ENCODE measurements at places on chromosomes 2 and 18.

GRCh38 chr2:171687287-171688128, at the start of gene DYNC1I2:
TSS of gene DYNC1I2 (plus strand) at chr2:171687469. CDS start at chr2:171690156, 2,687 bp downstream.
- DNase-seq, result peak; percentile 93

- peak; percentile 75 for DNase-seq
Observed at GRCh38 chr2:174332217-174332963, 2.4 kb upstream of the SP9 start.

GRCh38 chr2:196247976-196248280, 76.5 kb upstream of the STK17B start:
- no peak for DNase-seq

- no peak for DNase-seq
Observed at GRCh38 chr2:221973502-221973901, 325.3 kb downstream of the PAX3 start.

DNA sequence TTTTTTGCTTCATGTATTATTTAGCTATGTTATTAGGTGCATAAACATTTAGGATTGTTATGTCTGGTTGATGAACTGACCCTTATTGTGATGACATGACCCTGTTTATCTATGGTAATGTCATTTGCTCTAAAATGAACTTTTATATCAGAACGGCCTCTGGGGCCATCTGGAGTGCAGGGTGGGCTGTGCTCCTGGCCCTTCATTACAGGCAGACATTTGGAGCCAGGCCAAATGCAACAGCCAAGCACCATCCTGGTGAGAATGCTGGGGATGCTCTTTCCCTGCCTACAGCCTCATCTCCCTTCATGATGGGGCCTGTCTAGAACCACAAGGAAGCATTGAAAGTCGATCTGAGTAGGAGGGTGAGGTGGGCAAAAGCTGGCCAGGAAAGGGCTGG, 38.0 kb downstream of the HJURP start:
- DNase-seq, result peak; percentile 46

DNA sequence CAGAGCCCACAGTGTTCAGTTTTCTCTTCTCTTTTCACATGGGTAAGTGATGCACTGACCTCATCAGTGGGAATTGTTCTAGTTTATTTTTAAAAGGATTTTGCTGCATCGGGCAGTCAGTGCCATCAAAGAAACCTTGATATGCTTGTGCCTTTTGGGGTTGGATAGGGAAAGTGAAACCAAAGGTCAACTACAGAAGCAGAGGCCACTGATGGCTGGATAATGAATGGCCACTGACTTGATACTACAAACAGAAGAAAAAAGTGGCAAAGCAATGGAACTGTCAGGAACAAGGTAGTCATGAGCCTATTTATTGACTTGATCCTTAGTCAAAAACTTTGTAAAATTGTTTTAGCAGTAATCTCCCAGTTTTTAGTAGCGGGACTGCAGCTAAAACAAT, 636.3 kb upstream of the ZEB2 start:
- no peak for DNase-seq

GRCh38 chr18:44900627-44901026, 219.9 kb downstream of the SETBP1 start:
- peak; percentile 47 for DNase-seq

GRCh38 chr2:94984964-94985575, 40.4 kb upstream of the MAL start:
- DNase-seq, result peak; percentile 60

- no peak for DNase-seq
Observed at GRCh38 chr2:179005976-179006375, 44.0 kb downstream of the CCDC141 start.

- DNase-seq, result no peak
Observed at GRCh38 chr2:230898713-230899091, 26.3 kb downstream of the GPR55 start.

GRCh38 chr2:33577668-33578067, 21.4 kb downstream of the FAM98A start:
- no peak for DNase-seq

- no peak for DNase-seq
Observed at GRCh38 chr18:55240978-55241377, 281.7 kb upstream of the CCDC68 start.

- no peak for DNase-seq
Observed at GRCh38 chr2:42099438-42100173, 51.8 kb downstream of the PKDCC start.

GRCh38 chr2:43906448-43907109, 67.8 kb downstream of the ABCG8 start:
- DNase-seq, result no peak
